ENCODE measurements at places on chromosomes 12 and 14.

DNA sequence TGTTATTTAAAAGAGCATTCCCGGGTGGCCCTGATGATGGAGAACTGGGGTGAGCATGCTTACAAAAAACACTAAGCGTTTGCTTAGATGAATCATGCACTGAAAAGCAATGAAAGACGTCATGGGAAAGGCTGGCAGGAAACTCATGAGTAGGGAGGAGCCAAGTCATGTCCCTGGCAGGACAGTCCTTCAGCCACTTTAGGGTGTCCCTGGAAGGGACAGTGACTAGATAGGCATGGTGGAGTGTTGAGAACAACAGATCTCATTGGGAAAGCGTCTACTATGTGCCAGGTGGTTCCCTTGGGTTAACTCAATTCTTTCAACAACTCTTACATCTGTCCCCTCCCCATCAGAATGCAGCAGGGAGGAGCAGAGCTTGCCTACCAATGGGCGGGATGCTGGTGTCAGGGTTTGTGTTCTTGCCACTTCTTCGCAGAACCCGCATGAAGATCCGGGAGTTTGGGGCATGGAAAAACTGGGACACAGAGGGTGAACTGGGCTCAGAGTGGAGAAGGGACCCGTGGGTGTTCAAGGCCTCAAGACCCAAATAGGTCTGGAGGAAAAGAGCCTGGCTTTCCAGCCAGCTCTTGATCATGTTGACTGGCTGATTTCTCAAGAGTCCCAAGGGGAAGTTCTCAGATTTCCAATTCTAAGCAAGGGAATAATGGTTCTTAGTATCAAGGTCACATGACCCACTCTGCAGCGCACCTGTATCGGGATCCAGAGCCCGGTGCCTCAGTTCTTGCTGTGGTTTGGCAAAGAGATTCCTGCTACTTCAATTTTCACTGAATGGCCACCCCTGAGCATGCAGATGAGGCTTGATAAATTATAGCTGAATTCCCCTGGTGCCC, 653.9 kb upstream of the TBX3 start:
- DNase-seq: no peak

DNA sequence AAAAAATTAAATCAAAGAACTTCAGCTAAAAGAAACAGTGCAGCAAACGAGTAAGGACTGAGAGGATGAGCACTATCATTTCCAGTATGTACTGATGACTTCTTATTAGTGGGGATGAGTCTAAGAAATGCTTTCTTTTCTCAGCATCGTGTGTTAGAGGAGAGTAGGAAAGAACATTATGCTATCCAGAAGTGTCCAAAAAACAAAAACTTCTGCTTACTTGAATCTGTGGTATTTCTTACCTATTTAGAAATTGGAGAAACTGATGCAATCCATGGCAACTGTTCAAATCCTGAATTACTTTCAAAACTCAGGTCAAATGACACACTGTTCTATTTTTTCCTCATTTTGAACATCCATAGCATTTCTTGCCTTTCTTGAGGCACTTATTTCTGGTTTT, 23.7 kb downstream of the ABCD2 start:
- DNase-seq: no peak

- DNase-seq: no peak
These were observed 19.6 kb upstream of the SLC6A12 start for GRCh38 chr12:233615-233968.

DNA sequence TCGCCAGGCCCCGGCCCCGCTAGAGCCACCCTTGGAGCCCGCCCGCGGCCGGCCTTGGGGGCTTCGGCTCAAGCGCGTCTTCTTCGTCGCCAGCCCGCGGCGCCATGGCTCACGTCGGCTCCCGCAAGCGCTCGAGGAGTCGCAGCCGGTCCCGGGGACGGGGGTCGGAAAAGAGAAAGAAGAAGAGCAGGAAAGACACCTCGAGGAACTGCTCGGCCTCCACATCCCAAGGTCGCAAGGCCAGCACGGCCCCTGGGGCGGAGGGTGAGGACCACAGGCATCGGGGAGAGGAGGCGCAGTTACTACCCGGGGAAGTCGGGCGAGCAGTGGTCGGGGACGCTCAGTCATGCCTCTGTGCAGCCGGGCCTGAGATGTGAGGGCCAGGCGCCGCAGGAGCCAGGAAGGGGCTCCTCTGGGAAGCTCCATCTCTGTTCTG, 573 bp downstream of the ARL6IP4 start:
- DNase-seq: no peak

Measured in BE2C (cell line).